ENCODE measurements at places on chromosomes 12 and 14. TPM values are rescaled to one million over a fixed set of nuclear protein-coding genes. Genes with fewer than 3 reads are reported as not detected.

DNA sequence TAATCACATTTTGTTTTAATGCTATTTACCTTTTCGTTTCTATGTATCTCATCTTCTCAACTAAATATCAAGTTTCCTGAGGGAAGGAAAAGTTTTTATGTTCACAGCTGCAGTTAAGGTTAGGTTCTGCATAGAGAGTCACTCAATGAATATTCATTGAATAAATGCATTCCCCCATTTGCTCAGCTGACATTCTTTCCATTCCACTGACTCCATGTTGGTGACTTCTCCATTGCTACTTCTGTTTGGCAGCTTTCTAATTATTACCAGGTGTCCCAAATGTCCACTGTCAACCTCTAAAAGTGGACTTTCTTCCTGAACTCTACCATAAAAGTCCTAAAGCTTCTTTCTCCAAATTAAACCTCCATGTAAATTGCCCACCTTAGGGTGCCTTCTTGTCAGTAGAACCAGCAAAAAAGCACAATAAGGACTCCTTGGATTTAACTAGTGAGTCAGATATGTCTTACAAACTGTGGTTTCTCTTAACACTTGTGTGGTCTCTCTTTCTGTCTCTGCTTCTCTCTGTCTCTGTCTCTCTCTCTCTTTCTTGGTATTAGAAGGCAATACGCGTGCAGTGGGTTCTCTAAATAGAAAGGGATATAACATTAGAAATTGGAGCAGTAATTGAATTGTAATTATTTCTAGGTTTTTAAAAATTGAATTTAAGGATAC lies 85.9 kb downstream of the TMEM117 start:
- no peak for DNase-seq
- H3K27ac ChIP-seq, result no peak overlapping the region
- H3K4me1 ChIP-seq, result no peaks in the 10 kb centered on the region
- no peak overlapping the region for H3K4me3 ChIP-seq

GRCh38 chr14:74892745-74893144 lies 11.0 kb downstream of the DLST start:
- no peak overlapping the region for H3K4me3 ChIP-seq
- peaks cover 3% of the 10 kb centered on the region for H3K4me1 ChIP-seq
- H3K36me3 ChIP-seq, result no peaks in the 10 kb centered on the region

GRCh38 chr12:122474324-122474716 lies 26.4 kb downstream of the ZCCHC8 start:
- no peak overlapping the region for H3K4me3 ChIP-seq
- H3K27ac ChIP-seq, result no peak overlapping the region
- H3K36me3 ChIP-seq, result no peaks in the 10 kb centered on the region
- H3K4me1 ChIP-seq, result peaks cover 4% of the 10 kb centered on the region
- H3K27me3 ChIP-seq, result no peaks in the 10 kb centered on the region

- no peak overlapping the region for H3K4me3 ChIP-seq
- H3K36me3 ChIP-seq, result no peaks in the 10 kb centered on the region
- no peaks in the 10 kb centered on the region for H3K4me1 ChIP-seq
- no peak for DNase-seq
- no peaks in the 10 kb centered on the region for H3K27me3 ChIP-seq
Observed at GRCh38 chr12:71536279-71536938, 96.8 kb downstream of the LGR5 start.

DNA sequence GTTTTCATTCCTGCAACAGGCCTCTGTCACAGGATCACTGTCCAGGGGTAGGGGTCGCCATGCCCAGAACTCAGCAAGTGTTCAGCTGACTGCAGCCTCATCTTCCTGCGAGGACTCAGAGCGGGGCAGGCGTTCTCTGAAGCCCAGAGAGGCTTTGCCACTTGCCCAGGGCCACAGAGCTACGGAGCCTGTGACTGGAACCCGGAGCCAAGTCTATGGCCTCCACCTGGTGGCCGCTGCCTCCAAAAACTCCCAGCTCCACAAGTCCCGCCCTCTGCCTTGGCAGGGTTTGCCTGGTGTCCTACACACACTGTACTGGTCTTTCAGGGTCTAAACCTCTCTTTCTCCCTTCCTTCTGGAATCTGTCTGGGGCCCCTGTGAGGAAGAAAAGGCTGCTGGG lies 8.7 kb upstream of the PPP1R13B start:
- H3K27me3 ChIP-seq, result no peaks in the 10 kb centered on the region
- peaks cover 26% of the 10 kb centered on the region for H3K4me1 ChIP-seq
- no peaks in the 10 kb centered on the region for H3K36me3 ChIP-seq
- H3K4me3 ChIP-seq, result no peak overlapping the region

GRCh38 chr14:88937706-88938105 lies 113.3 kb downstream of the TTC8 start:
- no peak for DNase-seq
- H3K4me3 ChIP-seq, result no peak overlapping the region
- H3K4me1 ChIP-seq, result no peaks in the 10 kb centered on the region

DNA sequence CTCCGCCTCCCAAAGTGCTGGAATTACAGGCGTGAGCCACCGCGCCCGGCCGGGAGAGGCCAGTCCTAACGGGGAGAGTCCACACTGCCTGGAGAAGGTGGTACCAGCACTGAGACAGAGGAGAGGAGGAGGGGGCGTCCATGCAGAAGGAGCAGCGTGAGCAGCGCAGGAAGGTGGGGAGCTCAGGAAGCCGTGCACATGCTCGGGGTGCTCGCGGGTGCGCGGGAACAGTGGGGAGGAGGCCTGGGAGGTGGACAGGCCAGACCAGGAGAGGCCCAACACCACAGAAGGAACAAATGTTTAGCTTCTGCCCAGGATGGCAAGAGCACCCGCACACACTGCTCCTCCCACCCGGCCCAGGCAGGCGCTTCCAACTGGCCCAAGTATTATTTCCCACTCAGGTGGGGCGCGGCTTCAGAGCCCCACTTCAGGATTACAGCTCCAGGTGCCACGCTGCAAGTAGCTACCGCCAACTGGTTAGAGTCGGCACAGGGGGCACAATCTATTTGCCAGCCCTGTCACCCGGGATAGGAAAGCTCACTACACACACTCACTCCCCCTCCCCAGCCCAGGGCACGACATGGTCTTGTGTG lies 80.8 kb upstream of the BCL11B start:
- no peaks in the 10 kb centered on the region for H3K27me3 ChIP-seq
- H3K27ac ChIP-seq, result no peak overlapping the region
- H3K4me3 ChIP-seq, result no peak overlapping the region

- H3K4me1 ChIP-seq, result no peaks in the 10 kb centered on the region
- DNase-seq, result no peak
- H3K4me3 ChIP-seq, result no peak overlapping the region
- no peaks in the 10 kb centered on the region for H3K27me3 ChIP-seq
Observed at GRCh38 chr14:65731933-65732506, 319.5 kb downstream of the FUT8 start.

- H3K4me1 ChIP-seq, result peaks cover 13% of the 10 kb centered on the region
- no peak for DNase-seq
- no peak overlapping the region for H3K4me3 ChIP-seq
- H3K27me3 ChIP-seq, result no peaks in the 10 kb centered on the region
Observed at GRCh38 chr12:26283046-26283445, 87.7 kb downstream of the SSPN start.

DNA sequence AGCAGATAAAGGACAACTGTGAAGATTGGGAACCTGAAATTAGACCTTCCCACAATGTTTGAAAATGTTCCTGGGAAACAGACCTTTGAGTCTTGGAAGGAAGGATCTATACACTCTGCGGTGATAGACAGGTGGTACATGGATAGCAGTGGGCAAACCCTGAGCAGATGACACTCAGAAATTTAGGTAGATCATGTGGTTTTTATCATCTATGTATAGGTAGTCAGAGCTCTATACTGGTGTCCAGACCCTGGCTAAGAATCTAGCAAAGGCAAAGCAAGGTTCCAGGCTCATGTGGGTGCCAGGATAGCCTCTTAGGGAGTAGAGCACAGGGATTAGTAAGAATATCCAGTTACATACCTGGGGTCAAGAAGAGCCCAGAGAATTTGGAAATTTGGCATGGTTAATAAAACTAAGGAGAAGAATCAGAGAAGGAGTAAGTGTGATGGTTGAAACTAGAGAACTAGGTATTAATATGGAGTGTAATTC lies 331.2 kb upstream of the FBXO33 start:
- H3K27me3 ChIP-seq, result no peaks in the 10 kb centered on the region
- no peaks in the 10 kb centered on the region for H3K36me3 ChIP-seq
- H3K27ac ChIP-seq, result no peak overlapping the region
- DNase-seq, result no peak
- no peak overlapping the region for H3K4me3 ChIP-seq

DNA sequence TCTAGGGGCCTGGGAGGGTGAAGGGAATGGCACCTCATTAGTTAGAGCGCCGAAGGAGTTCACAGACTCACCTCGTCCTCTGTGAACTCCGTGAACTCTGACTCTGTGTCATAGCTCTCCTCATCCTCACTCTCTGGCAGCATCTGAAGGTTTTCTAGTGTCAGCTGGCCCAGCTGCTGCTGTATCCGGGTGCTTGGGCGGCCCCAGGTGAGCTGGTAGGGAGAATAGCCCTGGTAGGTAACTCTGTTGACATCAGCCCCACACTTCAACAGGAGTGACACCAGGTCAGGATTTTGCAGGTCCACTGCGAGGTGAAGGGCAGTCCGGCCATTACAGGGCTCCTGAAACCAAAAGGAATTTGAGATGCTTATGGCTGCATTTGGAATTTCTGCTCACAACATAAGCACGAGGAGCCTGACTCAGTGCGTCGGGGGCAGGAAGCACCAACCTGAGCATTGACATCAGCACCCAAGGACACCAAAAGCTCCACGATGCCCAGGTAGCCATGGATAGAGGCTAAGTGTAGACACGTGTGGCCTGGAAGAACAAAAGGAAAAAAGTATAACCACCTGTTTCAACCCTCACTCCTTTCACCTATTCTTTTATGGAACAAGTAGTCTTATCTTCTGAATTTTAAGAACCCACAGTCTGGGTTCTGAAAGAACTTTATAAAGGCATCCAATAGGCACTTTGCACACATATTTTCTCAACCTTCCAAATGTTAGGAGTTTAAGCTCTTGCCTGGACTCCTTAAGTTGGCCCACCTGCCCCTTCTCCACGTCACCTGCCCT lies 2.0 kb downstream of the NFKBIA start:
- peaks cover 33% of the 10 kb centered on the region for H3K4me1 ChIP-seq
- peak overlapping the region; percentile 96 for H3K27ac ChIP-seq
- no peak for DNase-seq
- H3K4me3 ChIP-seq, result peak overlapping the region; percentile 96

DNA sequence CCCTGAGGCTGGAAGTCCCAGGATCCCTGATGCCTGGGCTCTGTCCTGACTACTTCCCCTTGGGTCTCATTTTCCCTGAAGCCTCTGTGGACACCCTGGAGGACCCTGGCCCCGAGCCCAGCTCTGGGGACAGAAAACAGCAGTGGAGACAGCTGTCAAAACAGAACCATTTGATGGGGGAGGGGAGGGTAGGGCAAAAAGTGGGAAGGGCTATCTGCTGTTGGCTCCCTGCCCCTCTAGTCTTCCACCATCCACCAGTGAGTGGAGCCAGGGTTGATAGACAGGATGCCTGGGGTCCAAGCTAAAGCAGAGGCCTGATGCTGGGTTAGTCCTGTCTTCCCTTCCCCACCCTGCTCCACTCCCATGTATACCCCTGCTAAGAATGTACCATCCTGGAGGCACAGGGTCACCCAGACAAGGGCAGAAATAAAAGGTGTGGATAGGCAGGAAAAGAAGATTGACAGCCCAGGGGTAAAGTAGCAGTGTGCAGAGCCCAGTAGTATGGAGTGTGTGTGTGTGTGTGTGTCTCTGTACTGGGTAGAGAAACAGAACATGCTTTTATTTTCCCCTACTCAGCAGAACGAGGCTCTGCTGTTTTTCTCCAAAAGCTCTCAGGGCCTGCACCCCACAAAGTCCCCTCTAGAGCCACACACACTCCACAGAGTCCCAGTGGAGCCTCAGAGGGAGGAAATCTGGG lies 9.8 kb downstream of the ZNF385A start:
- H3K4me1 ChIP-seq, result peaks cover 35% of the 10 kb centered on the region
- no peak overlapping the region for H3K4me3 ChIP-seq
- no peaks in the 10 kb centered on the region for H3K36me3 ChIP-seq
- no peaks in the 10 kb centered on the region for H3K27me3 ChIP-seq

GRCh38 chr14:31770271-31770670 lies 209.1 kb downstream of the NUBPL start:
- no peak for DNase-seq
- H3K27ac ChIP-seq, result no peak overlapping the region
- no peaks in the 10 kb centered on the region for H3K36me3 ChIP-seq
- no peaks in the 10 kb centered on the region for H3K27me3 ChIP-seq

Gene SMCO2
- 1.5 TPM for polyA plus RNA-seq

Gene DEGS2
- polyA plus RNA-seq, result 3.9 TPM

Gene ADAMTS20
- 0.26 TPM for polyA plus RNA-seq

Gene RAD51AP1
- polyA plus RNA-seq, result 21.9 TPM

Gene TPH2
- polyA plus RNA-seq, result 0.47 TPM

Gene CLEC4C
- 1.9 TPM for polyA plus RNA-seq

Gene CIDEB
- polyA plus RNA-seq, result 7.0 TPM

Gene MDM2
- 28.8 TPM for polyA plus RNA-seq
